ENCODE measurements at places on chromosomes 11 and 22.

GRCh38 chr11:64848214-64848825, 3.9 kb upstream of the CDC42BPG start:
- no peak for DNase-seq

GRCh38 chr11:128326791-128327190, 260.6 kb downstream of the ETS1 start:
- no peak for DNase-seq

GRCh38 chr22:48161298-48161697, 1398.8 kb downstream of the TBC1D22A start:
- no peak for DNase-seq

GRCh38 chr11:28969832-28970231, 861.6 kb downstream of the METTL15 start:
- DNase-seq, result no peak

- DNase-seq, result no peak
These were observed 18.3 kb upstream of the ZNF280A start for GRCh38 chr22:22538226-22538989.

- no peak for DNase-seq
These were observed 79.5 kb downstream of the PARVA start for GRCh38 chr11:12456651-12457579.

- no peak for DNase-seq
These were observed 9.0 kb upstream of the RCN1 start for GRCh38 chr11:32081901-32082300.

- no peak for DNase-seq
These were observed 11.2 kb upstream of the CTSD start for GRCh38 chr11:1774886-1775285.

- DNase-seq, result no peak
These were observed 1.0 kb upstream of the DRD4 start for GRCh38 chr11:635945-636510.

- no peak for DNase-seq
These were observed at the start of gene KDM4E for GRCh38 chr11:95024958-95025357. TSS of gene KDM4E (plus strand) at chr11:95025258. CDS start at chr11:95025558, 300 bp downstream.

DNA sequence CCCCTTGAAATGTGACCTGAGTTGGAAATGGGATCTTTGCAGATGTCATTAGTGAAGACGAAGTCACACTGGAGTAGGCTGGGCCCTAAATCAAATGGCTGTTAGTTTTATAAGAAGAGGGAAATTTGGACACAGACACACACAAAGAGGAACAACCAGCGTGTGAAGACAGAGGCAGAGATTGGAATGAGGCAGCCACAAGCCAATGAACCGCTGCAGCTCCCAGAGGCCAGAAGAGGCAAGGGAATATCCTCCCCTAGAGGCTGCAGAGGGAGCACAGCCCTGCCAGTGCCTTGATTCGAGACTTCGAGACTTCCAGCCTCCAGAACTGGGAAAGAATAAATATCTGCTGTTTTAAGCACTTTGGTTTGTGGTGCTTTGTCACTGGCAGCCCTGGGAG, 484.5 kb downstream of the MN1 start:
- DNase-seq, result no peak

- no peak for DNase-seq
These were observed 4.5 kb downstream of the ARVCF start for GRCh38 chr22:20011993-20012740.

GRCh38 chr11:122853971-122854446, 15.7 kb downstream of the CRTAM start:
- no peak for DNase-seq

DNA sequence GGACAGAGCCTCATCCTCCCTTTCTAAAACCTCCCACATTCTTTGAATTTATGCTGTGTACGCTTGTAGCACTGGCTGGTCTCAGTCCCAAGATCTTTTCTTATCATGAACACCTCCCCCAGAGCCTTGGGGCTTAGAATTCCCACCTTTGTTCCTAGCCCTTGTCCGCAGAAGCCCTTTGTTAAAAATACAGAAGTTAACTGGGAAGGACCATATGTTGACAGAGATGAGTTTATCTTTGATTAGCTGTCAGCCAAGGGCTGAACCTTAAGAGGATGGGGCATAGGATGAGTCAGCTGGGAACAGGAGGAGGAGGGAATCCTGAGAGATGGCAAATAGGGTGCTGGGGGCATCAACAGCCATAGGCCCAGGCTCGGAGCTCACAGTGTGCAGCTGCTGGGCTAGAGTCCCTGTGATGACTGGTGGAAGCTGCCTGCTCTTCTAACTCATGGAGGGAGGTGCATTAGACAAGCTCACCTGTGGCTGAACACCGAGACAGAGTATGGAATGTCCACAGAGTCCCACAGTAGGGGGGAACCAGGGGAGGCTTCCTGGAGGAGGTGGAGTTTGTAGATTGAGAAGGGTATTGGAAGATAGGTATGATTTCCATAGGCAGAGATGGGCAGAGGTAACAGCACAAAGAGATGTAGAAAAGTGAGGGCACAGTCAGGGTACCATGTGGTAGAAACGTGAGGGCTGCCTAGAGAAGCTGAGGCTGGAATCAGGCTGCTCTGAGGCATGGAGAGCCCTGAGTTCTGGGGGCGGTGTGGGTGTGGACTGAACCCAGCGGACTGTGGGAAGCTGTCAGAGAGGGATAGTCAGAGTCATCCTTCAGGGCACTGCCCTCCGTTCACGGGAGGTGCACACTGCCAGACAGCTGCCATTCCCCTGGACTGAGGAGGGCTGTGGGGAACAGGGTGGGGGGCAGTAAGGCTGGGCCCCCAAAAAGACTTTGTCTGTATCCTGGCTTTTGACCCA, 9.9 kb downstream of the MICAL2 start:
- DNase-seq, result no peak

- no peak for DNase-seq
These were observed 28.7 kb downstream of the AMOTL1 start for GRCh38 chr11:94796863-94797262.

DNA sequence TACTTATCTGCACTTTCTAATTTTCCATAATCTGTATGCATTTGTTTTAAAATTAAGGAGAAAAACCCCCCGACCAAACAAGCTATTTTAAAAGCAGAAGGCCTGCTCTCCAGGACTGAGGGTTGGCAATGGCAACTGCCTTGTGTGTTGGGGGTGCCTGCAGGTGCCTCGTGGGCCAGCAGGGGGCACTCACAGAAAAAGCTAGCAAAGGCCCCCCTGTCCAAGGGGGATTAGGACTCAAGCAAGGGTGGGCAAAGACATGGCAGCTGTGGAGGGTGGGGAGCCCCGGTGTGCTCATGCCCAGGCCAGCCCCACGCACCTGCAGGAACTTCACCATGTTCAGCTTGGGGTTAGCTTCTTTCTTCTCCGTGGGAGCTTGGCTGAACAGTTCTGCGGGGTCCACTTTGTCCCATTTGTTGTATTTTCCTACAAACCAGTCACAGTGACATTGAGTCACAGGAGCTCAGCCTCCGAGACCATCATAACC, 10.3 kb downstream of the TOP3B start:
- DNase-seq, result peak; percentile 2

DNA sequence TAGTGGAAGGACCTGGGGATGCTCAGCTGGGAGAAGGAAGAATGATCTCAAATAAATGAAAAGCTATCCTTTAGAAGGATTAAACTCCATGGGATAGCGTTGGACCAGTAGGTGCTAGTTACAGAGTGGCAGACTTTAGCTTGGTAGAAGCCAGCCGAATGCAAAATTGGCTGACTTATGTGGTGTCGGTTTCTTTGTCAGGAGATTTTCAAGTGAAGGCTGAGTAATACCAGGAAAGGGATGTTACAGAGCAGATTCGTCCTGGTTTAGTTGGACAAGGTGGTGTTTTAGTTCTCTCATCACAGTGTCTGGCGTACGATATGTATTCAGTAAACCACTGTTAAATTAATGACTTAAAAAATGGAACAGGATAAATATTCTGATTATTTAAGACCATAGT, 26.0 kb downstream of the FDX1 start:
- DNase-seq, result no peak

DNA sequence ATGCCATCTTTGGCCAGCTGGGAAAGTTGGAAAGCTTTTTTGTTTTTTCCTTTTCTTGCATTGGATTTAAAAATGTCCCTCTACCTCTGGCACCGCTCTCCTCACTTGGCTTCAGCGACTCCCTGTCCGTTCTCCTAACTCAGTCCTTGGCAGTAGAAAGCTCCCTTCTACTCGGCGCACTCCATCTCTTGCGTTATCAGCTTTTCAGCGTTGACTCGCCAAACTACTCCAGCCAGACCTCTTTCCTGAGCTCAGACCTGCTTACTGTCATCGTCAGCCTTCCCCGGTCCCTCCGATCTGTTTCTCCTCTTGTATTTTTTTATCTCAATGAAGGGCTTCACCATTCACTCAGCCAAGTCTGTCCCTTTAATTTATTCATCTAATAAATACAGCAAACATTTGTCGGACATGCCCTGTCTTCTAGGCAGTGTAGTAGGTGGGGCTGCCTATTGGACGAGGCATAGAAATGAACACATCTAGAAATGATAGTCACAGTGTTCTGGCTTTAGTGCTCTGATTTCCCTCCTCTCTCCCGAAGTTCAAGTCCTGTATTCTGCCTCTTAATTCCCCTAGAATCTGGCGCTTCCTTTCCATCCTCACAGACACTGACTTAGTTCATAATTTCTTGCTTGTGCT, 839 bp downstream of the CEP164 start:
- no peak for DNase-seq

- DNase-seq, result no peak
These were observed 35.0 kb upstream of the PPARA start for GRCh38 chr22:46115388-46115678.

DNA sequence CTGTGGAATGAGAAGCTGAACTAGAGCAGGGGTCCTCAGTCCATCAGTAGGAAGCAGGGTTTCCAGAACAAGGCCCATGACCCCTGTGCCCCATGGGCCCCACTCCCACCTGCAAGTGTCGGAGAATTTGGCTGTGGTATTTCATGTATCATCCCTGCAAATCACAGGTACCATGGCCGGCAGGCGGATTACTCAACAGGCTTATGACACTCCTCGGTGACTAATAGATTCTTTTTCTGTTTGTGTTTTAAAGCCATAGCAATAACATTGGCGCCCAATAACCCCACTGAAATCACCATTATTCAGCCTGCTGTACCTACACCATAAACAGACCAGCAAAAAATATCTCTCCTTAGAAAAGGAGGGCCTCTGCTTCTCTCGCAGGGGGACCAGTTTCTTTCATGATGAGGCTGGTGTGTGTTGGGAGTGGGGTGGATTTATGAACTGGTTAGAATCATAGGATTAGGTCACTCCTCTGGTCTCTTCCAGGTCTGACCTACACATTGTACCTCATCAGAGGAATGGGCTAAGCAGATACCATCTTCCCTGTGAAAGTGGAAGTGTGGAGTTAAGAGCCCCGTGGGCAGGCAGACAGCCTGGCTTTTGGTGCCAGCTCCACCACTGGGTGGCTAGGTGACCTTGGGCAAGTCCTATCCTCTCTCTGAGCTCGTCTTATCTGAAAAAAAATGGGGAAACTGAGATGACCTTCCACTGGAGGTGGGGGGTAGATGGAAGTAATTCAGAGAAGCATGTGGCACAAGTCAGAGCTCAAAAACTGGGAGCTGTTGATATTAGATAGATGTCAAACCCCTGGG, 60.2 kb upstream of the WNT11 start:
- no peak for DNase-seq

DNA sequence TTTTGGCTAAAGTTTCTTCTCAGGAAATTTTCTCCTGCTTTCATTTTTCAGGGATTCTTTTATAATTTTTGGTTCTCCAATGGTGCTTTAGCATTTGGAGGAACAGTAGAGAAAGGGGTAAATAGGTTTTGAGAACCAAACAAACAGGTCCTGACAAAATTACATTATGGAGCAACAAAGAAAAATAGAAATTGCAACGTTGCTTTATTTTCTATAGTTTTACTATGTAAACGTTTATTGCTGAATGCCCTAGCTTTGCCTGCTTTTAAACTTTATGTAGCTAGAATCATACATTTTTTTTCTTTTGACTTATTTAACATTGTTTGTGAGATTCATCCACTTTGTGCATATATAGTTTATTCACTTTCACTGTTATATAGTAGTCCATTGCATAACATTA, 43.8 kb upstream of the OR5P2 start:
- no peak for DNase-seq

DNA sequence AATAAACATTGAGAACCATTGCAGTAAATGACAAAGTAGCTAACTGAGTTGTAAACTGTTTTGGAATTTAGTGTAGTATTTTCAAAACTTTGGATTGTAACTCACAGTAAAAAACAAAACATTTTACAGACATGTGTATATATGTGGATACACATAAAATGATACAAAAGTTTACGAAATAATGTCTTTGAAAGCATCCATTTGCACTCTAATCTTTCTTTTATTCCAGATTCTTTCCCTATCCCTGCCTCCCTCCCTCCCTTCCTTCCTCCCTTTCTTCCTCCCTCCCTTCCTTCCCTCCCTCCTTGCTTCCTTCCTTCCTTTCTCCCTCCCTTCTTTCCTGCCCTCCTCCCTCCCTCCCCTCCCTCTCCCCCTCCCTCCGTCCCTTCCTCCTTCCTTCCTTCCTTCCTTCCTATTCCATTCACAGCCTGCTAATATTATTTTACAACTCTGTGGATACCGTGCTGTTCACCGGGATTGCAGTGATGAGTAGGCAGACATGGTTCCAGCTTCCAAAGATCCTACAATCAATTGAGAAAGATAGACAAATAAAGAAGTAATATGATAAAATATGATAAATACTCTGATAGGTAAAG, 3.5 kb downstream of the RRM1 start:
- DNase-seq, result no peak

DNA sequence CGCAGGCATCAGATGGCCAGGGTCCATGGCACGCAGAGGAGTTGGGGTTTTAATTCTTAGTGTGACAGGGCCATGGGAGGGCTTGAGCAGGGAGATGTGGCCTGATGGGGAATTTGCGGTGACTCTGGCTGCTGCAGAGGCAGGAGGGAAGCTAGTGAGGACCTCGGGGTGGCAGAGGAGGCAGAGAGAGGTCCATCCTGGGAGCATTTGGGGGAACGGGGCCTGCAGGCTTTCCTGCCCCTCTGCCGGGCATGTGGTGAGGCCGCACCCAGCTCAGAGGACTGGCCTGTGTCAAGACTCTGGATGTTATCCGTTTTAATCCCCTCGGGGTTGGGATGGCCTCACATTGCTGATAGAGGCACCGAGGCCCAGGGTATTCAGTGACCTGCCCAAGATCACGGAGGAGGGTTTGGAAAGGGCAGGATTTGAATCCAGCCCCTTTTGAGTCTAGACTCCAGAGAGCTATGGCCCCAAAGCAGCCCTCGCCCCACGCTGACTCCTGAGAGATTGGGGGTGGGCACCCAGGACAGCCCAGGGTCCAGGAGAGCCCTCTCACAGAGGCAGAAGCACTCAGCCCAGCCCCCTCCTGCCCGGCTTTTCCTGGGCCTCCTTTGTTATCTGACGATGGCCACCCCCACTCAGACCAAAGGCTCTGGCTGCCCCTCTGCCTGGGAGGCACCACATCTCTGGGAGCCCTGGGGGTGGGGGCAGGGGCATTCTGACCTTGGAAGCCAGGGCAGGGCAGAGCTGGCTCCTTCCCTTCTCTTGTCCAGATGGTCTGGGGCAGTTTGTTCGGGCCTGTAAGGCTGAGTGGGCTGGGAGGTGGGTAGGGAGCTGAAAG, 13.9 kb downstream of the MGAT3 start:
- DNase-seq, result no peak

- DNase-seq, result no peak
These were observed 22.5 kb upstream of the ELF5 start for GRCh38 chr11:34536056-34536455.

- DNase-seq, result no peak
These were observed 26.9 kb downstream of the HIRA start for GRCh38 chr22:19404676-19405075.

Data from bone marrow (tissue), 2 donors.